ENCODE measurements at places on chromosomes 5 and 9.
A peak's percentile ranks its signal among the peaks of the same experiment; 100 is the strongest.

GRCh38 chr9:38482918-38483592, 58.8 kb upstream of the IGFBPL1 start:
- no peak for DNase-seq

- DNase-seq: no peak
These were observed 158.9 kb upstream of the KLF9 start for GRCh38 chr9:70573308-70573707.

- no peak for DNase-seq
These were observed 321.5 kb downstream of the NFIB start for GRCh38 chr9:13992138-13993088.

- no peak for DNase-seq
These were observed 53.7 kb downstream of the TGFBR1 start for GRCh38 chr9:99158629-99159028.

DNA sequence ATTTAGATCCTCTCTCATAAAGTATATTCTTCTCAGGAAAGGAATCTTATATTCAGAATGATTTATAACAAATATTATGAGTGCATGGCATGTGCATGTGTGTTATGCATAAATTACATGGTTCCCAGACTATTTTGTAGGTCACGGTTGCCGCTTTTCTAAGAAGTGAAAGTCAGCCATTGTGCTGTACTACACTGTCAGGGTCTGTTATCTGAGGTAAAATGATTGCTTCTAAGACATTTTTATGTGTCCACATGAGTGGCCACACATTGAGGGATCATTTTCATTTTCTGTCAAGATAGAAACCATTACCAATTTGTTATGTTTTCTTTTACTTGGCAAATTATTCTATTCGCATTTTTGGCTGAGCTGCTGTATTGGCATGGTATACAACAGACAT, 210.8 kb downstream of the CWC27 start:
- no peak for DNase-seq

DNA sequence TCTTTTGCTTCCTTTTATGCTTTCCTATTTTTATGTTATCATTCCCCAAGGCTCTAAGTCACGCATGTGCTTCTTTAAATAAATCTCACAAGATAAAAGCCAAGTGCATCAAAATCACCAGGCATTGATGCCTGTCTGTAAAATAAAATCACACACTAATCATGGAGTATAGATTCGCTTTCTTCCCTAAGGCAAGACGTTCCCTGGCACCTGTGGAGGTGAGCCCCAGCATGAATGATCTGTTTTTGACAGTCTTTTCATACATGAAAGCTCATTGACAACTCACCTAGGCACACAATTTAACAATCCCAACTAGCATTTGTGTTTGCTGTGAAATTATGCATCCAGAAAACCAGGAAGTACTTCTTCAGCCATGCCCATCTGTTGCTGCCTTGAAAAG, 146.9 kb upstream of the DMAC1 start:
- no peak for DNase-seq

- DNase-seq: no peak
These were observed 7.5 kb upstream of the CNOT6 start for GRCh38 chr5:180486636-180487149.

DNA sequence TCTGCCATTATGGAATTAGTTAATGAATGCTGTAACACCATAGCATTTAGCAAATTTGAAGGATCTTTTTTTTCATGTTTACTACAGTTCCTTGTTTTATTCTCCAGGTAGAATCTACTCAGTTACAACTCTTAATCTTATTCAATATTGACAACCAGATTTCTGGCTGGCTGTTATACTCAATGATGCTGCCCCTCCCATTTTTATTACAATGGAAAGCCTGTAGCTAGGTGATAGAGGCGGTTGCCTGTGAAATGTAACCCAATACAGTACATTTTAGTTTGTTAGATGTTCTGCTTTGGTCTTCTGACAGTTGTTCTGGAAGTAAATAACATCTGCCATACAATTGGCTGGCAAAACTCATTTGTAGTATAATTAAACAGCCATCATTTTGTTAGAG, 294.2 kb downstream of the DMRTA1 start:
- DNase-seq: no peak

DNA sequence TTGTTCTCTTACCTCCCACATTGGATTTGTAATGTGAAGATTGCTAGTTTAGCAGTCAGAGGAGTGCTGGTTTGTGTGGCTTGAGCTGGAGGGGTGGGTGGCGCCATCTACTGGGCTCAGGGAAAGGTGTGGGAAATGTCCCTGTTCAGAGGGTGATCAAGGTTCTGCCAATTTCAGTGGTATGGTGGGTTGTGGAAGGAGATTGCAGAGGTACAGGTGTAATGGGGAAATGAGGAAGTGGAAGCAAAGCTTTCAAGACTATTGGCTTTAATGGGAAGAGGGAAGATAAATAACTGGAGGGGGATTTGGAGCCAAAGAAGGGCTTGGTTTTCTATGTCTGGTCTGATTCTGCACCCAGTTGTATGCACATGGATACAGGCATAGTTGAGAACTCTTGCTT, 76.4 kb downstream of the OSMR start:
- DNase-seq: peak; percentile 38

- DNase-seq: no peak
These were observed 62.9 kb downstream of the MAMDC2 start for GRCh38 chr9:70106571-70106970.

- DNase-seq: no peak
These were observed 813.9 kb upstream of the CDH10 start for GRCh38 chr5:25458628-25459027.

DNA sequence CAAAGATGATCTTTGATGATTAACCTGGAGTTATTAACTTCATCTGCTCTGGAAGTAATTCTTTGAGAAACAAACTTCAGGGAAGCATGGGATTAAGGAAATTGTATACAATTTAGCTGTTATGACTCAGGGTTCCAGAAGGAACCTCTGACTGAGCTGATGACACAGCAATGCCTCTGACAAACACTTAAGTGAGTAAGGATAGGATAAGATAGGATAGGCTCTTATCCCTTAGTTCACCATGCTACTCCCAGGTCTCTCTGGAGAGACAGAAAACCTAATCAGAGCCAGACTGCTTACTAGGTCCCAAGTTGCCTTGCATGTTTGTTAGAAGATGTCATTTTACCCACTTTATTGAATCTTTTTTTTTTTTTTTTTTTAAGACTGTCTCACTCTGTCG, 12.6 kb upstream of the TMEM38B start:
- no peak for DNase-seq

DNA sequence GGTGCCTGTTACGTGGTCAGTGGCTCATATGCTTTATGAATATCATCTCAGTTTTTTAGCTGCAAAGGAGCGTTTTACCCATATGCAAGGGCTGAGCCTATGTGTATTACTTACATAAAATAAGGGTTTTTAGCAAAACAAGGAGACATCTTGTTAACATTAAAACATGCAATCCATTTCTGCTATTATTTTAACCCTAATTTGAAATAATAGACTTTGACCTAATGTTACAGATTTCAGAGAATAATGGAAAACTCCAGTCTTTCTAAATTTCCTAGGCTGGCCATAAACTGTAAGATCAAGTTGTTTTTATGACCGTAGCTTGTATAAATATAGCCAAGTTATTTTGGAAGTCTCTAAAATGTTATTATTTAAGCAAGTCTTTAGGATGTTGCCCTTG, 121.1 kb upstream of the SEMA6A start:
- DNase-seq: no peak

- DNase-seq: no peak
These were observed 27.0 kb upstream of the IFNB1 start for GRCh38 chr9:21104787-21105186.

- DNase-seq: no peak
These were observed 14.4 kb downstream of the ACTL7A start for GRCh38 chr9:108876425-108876824.

DNA sequence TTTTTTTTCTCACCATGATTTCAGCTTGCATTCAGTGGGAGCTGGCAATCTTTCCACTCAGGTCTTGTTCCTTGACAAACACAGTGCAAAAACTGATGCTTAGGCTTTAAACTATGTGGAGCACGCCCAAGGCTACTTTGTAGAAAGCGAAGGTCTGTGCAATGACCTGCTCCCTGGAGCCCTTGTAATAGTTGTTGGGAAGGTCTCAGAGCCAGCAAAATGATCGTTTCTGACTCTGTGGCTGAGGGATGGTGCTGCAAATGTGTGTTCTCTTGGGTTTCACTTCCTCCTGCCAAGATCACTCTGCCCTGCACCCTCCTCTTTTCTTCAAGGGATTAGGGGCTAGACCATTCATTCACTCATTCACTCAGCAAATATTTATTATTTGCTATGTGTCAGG, 249.7 kb upstream of the MAP3K1 start:
- DNase-seq: no peak

GRCh38 chr5:178072749-178073148, 40.6 kb upstream of the N4BP3 start:
- DNase-seq: no peak

DNA sequence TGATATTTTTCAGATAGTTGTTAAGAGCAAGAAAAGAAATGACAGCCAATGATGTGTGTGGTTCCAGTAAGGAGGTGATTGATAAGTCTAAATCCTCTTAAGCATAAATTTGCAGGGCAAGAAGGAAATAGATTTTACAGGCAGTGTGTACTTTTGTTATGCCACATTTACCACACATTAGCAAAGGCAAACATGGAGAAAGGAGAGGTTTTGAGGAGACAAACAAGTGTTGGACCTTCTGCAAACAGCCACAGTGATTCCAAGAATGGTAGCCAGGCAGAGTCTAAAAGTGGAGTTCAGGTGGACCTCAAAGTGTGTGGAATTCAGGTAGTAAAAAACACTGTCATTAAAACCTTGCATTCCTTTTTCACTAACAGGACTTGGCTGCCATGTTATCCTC, 295.9 kb upstream of the ITGA1 start:
- DNase-seq: no peak

DNA sequence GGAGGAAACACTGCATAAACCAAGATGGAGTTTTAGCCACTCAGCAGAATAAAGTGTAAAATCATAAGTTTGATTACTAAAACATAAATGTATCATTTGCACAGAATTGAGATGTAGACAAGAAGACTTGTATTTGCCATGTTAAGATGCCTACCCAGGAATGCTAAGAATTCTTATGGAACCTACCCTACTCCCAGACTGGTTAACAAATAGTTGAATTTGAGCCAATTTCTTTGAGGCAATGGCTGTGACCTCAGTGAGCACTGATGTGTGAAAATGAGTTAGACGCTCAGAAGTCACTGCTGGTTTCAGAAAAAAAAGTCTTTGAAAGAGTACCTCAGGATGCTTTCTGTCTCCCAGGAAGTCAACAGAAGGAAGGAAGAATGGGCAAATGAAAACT, 95.6 kb downstream of the ESM1 start:
- no peak for DNase-seq

DNA sequence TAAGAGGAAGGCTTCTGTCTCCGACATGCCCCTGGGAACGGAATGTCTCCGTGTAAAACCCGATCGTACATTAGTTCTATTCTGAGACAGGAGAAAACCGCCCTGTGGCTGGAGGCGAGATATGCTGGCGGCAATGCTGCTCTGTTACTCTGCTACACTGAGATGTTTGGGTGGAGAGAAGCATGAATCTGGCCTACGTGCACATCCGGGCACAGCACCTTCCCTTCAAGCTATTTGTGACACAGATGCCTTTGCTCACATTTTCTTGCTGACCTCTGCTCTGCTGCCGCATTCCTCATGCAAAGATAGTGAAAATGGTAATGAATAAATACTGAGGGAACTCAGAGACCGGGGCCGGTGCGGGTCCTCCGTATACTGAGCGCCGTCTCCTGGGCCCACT, 2.2 kb upstream of the DPP7 start:
- no peak for DNase-seq

- DNase-seq: no peak
These were observed 133.3 kb downstream of the RXRA start for GRCh38 chr9:134459573-134459972.

- DNase-seq: no peak
These were observed 58.9 kb downstream of the PLPPR1 start for GRCh38 chr9:101087426-101087825.

DNA sequence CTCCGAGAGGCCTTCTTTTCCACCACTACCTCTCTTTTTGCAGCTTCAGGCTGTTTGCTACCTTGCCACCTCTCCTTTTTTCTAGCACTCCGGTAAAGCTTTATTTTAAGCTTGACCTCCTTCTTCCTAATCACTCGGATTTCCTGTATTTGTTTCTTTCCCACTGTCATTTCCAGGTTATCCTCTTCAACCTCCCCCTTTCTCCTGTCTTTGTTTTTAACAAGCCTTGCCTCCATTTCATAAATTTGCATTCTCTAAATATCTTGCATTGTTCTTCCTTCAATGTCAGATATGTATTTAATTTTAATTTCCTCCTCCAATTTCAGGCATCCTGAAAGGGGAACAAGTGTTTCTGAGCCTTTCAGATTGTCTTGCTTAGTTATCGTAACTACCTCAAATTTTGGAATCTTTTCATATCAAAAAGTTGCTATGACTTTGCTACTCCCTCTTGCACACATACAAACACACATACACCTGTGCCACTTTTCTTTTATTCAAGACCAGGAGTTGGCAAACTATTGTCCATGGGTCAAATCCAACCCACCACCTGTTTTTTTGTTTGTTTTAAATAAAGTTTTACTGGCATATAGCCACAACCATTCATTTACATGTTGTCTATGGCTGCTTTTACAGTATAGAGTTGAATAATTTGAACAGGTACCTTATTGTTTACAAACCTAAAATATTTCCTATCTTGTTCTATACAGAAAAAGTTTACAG, 22.7 kb downstream of the DPYSL3 start:
- DNase-seq: no peak

DNA sequence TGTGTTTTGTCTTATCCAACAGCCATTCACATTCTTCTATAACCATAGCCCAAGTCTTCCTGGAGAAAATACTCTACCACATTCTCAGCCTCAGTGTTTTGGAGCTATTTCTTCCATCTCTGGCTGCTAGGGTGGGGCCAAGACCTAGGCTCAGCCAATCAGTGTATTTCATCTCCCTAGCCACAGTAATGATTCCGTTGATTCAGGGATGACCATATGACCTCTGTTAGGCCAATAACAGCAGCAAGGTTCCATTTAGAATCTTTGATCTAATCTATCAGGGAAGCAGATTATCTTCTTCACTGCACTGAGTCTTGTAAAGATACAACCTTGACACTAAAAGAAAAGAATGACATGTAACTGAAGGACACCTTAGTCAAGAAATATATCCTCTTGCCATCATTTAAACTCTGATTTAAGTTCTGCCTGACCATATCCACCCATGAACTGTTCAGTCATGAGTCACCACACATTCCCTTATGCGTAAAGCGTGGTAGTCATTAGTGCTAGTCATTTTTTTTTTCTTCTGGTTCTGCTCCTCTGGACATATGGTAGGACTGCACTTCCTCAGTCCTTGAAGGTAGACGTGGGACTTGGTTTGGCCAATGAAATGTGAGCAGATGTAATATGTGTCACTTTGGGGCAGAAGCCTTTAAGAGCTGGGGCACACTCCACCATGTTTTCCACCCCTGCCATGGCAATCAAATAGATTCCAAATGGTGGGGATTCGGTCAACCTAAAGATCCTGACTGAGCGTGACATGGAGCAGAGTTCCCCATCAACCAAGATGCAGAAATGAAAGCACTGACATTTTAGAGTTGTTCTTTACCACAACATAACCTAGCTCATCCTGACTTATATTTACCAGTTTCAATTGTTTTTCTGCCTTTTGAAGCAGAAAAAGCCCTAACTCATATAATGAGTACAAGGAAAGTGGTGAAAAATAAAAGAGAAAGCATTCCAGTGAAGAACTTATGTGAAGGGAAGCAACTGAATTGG, 12.7 kb upstream of the PRELID2 start:
- DNase-seq: no peak
